ENCODE measurements at places on chromosomes 16 and 17.

DNA sequence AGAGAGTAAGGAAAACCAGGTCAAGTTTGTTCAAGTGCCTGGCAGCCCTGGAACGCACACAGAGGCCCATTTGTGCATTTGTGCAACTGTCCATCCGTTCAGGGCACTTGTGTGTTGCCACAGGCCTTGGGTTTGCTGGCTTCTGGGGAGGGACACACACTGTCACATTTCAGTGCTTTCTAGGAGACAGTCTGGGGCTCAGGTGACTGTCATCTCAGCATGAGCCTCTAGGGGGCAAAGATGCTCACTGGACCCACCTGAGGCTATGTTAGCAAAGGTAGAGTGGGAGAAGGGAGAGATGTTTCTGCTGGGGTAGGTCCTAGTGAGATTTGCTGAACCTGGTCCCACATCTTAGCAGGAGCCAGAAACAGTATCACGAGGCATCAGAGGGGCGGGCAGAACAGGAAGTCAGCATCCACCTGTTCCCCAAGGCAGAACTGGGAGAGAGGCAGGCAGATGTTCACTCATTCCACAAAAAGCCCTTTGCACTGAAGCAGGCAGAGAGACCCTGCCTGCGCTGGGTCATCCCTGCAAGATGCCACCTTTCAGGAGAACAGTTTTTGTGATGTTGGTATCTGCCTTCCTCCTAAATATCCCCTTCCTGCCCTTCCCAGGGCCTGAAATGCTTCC lies 48.5 kb downstream of the RAI1 start:
- no peak for DNase-seq

- DNase-seq: no peak
These were observed 5.4 kb downstream of the CD2BP2 start for GRCh38 chr16:30349675-30350074.

DNA sequence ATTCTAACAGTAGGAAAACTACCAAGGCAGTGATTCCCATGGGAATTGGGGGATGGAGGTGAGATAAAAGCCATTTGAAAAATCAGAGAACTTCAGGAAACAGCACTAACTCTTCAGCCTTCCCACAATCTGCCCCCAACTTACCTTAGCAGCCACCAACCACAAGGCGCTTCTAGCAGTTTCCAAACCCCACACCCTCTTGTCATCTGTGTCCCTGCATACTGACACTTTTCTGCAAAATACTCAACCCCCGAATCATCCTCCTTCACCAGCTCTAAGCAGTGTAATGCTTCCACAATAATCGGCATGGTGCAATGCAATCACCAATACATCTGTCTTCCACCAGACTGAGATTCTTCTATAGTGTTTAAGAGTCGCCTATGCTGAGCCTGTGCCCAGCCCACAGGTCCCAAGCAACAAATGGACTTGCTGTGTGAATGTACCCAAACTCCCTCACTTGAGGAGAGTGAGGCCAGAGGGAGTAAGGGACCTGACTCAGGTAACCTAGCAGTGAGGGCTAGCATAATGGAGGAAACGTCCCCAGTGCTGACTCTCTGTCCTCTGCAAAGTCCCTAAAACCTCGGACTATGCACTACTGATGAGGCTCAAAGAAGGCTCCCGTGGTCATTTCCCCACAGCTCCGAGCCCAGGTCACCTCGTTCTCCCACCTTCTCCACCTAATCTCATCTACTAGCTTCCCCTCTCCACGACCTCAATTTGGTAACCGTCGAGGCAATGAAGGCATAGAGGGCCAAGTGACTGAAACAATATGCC lies 943 bp downstream of the DYNC1LI2 start:
- DNase-seq: no peak

DNA sequence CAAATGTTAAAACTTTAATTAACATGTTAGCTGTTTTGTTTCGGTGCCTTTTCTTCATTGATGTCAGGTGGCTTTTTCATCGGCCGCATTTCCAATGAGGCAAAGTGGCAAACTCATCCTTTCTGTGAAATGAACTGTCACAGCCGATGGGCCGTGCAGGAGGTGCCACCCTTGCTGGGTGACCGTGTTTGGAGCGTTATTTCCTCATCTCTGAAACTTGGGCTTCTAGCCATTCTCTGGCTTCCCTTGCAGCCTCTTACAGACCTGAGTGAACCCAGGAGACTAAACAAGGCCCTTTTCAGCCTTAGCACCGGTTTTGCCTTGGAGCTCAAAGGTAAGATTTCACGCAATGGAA lies 42.2 kb upstream of the PRSS54 start:
- no peak for DNase-seq

- DNase-seq: no peak
These were observed 476 bp upstream of the LPCAT2 start for GRCh38 chr16:55508271-55508921.

DNA sequence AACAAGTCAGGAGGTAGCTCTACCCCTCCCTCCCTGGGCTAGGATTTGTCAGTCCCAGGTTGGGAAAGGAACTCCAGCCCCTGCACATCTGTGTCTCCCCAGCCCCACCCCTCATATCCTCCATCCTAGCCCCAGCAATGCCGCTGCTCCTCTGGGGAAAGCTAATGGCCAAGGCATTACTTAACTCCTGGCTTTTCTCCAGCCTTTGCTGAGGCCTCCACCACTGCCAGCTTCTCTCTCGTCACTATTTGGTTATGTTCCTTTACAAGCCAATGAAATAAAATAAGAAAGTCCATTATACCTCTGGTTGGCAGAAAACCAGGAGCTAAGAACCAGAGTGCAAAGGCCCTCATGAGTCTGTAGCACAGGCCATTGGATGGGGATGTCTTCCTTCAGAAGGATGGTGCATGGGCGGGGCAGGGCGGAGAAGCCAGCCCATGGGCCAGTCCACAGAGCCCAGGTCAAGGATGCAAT lies 171.0 kb downstream of the CCDC182 start:
- DNase-seq: peak; percentile 77

DNA sequence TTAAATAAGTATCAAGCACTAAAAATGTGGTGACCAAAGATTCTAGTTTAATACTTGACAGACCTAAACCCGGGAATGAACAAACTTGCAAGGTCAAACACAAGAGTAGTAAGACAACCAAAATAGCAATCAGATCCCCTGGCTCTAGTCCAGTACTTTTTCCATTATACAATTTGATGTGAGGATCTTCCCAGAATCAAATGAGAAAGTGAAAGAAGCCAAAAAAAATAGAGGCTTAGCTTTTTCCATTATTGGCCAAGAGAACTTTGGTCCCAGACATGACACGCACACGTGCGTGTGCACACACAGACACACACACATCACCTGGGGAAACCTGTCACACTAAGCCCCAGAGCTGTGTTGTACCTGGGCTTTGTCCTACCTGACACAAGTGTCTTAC lies 300.6 kb upstream of the CDH5 start:
- no peak for DNase-seq

DNA sequence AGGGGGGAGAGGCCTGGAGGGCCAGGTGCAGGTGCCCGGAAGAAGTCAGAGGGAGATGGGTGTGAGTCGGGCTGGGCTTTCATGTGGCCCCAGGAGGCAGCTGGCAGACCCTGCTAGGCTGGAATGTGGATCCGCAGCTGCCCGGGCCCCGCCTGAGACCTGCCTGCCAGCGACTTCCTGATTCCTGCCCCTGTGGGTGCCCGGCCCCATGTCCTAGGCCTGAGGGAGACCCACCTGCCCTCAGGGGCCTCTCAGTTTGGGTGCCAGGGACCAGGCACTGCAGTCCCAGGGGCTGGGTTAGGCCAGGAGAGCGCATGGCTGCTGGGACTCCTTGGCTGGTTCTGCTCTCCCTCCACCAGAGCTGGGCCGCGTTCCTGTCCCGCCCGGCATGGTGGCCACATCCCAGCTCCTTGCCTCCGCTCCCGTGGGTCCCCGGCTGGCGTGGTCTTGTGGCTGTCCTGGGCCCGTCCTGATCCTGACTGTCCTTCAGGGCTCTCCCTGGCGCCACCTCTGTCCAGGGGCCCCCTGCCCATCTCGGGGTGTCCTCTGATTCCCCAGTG lies 22.1 kb upstream of the SPNS2 start:
- DNase-seq: no peak
